ENCODE measurements at places on chromosomes 3 and 15. TPM values are rescaled to one million over a fixed set of nuclear protein-coding genes. Genes with fewer than 3 reads are reported as not detected.

The PRKCD gene
- 24.8 TPM for total RNA-seq

The FEZF2 gene
- not detected for total RNA-seq

The ADGRG7 gene
- total RNA-seq = not detected

The TMEM45A gene
- 1.3 TPM for total RNA-seq

The UBA7 gene
- total RNA-seq = 182 TPM

The ANKRD63 gene
- total RNA-seq = not detected

The CSNK1G1 gene
- 27.9 TPM for total RNA-seq
